ENCODE measurements at places on chromosomes 7 and 10. TPM values are rescaled to one million over a fixed set of nuclear protein-coding genes. Genes with fewer than 3 reads are reported as not detected.

PNLIP gene
- not detected for total RNA-seq

TYW1B gene
- 9.4 TPM for total RNA-seq

PRKCQ gene
- 0.75 TPM for total RNA-seq

TRDMT1 gene
- total RNA-seq: 4.3 TPM

SOSTDC1 gene
- total RNA-seq: not detected

CYP2C8 gene
- total RNA-seq: not detected

ZNF727 gene
- total RNA-seq: 0.09 TPM

ANKRD61 gene
- total RNA-seq: 0.09 TPM

INTS15 gene
- total RNA-seq: 8.5 TPM

TRIP6 gene
- 64.1 TPM for total RNA-seq

SFXN4 gene
- 11.6 TPM for total RNA-seq

DDC gene
- not detected for total RNA-seq

PALD1 gene
- total RNA-seq: 25.0 TPM
